ENCODE measurements at places on chromosomes 2 and 18. TPM values are rescaled to one million over a fixed set of nuclear protein-coding genes. Genes with fewer than 3 reads are reported as not detected.

The PSTPIP2 gene
- polyA plus RNA-seq, result 0.22 TPM

The EFEMP1 gene
- polyA plus RNA-seq, result 66.6 TPM

The PDCD1 gene
- not detected for polyA plus RNA-seq

The STEAP3 gene
- 30.8 TPM for polyA plus RNA-seq

The TPO gene
- polyA plus RNA-seq, result not detected

The FOXI3 gene
- polyA plus RNA-seq, result not detected

The EML6 gene
- polyA plus RNA-seq, result 1.8 TPM

The CNDP1 gene
- not detected for polyA plus RNA-seq

The STARD6 gene
- polyA plus RNA-seq, result not detected

DNA sequence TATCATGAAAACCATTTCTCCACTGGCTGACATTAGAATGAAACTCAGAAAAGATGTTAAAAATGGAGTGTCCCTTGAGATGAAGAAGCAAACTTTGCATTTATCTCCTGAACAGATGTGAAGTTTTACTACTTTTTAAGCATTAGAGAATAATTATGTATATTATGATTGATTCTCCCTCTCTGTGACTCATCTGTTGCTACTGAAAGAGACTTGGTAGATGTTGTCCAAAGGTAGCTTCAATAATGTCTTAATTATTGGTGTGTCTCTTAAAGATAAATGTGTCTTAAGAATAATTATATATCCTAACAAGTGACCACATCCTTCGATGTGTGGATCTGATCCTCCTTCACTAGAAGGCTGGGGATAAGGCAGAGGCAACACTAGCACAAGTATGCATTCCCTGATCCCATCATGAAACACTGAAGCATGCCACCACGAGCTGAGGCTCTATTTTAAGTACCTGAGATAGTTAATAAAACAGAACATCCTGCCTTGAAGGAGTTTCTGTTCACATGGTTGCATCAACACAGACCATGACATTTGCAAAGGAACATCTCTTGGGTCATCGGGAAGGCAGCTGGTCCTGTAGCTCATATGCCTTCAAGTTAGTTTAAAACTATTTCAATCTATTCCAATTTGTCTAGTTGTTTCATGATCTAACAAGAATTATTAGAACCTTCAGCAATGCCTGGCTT, 15.5 kb downstream of the RND3 start:
- no peak for DNase-seq

DNA sequence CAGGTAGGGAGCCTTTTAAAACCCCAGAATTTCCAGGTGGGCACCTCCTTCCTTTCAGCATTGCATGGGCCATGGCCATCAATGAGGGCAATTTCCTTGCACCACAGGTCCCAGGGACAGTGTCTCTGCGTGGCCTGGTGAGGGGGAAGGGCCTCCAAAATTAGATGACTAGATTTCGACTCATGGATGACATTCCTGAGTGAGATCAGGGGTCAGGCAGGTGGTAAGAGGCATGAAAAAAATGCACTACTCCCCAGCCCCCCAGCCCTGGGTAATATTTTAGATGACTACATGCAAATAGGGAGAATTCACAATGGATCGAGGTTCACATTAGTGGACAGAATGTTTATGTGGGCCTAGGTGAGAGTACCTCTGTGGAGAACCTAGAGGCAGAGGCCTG, 19.0 kb upstream of the IGFBP5 start:
- DNase-seq, result no peak

- DNase-seq, result no peak
Measured at GRCh38 chr2:217938036-217938435, 64.8 kb downstream of the TNS1 start.

DNA sequence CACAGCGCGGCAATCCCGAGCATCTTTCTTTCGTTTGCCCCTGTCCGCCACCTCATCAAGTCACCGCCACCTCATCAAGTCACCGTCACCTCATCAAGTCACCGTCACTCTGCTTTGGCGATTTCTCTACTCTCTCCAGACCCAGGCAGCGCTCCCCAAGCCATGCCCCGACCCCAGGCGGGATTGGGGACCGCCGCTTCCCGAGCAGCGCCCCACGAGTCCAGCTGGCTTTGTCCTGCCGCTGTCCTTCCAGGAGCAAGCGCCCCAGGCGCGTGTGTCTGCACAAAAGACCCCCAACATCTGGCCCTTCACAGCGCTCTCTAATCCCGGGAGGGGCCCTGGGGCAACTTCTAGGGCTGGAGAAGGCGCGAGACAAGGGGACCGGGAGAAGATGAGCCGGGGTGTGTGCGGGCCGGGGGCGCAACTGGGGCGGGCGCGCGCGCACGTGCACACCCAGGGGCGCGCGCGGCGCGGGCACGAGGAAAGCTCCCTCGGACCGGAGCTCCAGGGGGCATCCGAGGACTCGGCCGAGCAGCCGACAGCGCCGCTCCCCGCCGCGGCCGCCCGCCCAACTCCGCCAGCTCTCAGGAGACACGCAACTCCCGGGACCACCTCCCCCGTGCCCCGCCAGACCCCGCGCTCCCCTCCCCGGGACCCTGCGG, 633 bp upstream of the RNF152 start:
- DNase-seq, result no peak

DNA sequence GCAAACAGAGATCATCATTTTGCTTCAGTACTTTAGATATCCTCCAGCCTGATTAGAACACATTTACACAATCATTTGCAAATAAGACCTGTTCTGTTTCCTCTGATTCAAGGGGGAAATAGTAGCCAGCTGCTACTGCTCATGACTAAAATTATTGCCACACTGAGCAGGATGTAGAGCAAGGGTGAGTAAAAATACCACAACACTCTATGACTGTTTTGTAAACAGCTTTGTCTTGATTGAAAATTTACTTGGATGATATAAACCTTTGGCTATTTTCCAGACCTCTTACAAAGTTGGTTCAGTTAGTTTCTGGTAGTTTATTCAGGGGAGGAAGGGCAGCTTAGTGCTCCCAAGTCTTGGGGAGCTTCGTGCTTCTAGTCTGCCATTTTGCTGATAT, 286.4 kb upstream of the CNTNAP5 start:
- no peak for DNase-seq

- DNase-seq, result peak; percentile 38
Measured at GRCh38 chr18:47283476-47283875, 32.0 kb upstream of the SKOR2 start.

DNA sequence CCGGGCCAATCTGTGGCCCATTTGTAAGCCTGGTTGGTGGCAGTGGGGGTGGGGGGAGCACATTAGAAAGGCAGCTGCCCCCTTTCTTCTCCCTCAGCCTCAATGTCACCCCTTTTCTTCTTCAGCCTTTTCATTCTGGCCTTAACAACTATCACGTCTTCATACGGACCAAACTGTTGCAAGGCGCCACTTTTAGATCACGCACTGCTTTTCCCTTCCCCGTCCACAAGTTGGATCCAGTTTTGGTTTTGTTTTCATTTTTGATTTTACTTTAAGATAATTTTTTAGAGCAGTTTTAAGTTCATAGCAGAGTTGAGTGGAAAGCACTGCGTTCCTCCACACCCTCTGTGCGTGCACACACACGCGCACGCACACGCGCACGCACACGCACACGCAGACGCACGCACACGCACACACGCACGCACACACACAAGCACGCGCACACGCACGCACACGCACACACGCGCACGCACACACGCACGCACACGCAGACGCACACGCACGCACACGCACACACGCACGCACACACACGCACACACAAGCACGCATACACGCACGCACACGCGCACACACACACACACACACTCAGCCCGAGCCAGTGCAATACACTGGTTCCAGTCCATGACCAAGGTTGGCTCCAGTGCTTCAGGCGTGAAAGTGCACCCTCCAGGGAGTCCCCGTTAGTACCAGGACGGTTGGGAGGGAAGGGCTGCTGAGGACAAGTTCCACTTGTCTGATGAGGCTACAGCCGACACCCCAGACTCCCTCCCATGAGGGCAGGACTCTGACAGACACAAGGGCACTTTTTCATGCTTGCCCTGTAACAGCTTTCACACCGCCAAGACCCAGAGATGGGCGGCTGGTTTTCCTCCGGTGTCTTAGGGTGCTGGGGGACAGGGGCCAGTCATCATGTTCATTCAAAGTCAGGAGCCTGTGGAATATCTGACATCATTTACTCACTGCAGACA, 22.4 kb downstream of the FBLN7 start:
- DNase-seq, result no peak

DNA sequence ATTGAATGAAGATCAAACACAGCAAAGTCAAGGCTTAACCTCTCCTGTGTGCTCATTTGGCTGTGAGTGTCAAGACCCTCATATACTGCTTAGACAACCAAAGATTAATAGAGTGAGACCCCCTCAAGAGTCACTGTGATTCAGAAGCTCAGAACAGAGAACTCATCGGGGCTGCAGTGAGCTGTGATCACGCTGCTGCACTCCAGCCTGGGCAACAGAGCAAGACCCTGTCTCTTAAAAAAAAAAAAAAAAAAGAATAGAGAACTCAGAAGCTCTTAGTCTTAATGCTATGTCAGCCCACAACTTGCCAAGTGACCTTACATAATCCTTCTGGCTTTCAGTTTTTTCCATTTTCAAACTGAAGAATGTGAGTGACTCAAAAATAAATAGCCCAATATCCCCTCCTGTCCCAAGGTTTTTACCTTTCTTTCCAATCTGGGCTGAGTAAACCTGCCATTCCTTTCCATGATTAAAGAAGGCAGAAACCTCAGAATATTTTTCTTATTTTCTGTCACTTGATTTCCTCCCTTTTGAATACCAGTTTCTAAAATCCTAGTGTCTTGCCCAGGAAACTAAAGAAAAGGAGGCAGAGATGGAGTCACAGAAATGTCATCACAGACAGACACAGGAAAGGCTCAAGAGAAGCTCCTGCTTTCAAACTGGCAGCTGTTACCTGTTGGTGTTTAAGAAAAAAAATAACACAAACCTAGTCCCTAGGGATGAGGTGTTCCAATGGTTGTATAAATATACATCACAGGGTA, 102.4 kb downstream of the CACNB4 start:
- no peak for DNase-seq

- no peak for DNase-seq
Measured at GRCh38 chr2:230748087-230748486, 35.4 kb downstream of the CAB39 start.

DNA sequence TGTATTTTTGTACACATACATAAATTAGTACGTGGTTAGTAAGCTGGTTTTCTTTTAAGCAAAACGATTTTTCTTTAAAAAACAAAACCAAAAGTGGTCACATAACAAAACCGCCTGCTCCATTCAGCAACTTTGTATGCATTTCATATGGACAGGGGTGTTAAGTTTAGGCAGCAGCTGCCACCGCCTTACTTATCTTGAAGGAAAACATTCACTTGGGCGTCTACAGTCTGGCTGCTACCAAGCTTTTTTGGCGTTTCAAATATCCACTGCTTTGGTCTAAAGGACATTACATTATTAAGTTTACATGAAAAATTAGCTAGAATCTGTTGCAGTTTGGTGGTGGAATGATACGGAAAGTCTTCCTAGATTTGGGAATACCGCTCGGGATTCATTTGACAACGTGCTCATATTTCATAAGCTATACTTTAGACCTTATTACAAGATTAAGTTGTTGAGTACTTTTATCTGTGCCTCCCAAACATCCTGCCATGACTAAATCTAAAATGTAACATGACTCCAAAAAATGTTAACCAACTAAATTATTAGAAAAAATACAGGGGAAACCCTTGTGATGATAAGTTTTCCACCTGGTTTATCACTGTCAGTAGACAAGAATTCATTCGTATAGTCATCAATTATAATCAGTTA, 214.8 kb downstream of the NEDD4L start:
- DNase-seq, result no peak

DNA sequence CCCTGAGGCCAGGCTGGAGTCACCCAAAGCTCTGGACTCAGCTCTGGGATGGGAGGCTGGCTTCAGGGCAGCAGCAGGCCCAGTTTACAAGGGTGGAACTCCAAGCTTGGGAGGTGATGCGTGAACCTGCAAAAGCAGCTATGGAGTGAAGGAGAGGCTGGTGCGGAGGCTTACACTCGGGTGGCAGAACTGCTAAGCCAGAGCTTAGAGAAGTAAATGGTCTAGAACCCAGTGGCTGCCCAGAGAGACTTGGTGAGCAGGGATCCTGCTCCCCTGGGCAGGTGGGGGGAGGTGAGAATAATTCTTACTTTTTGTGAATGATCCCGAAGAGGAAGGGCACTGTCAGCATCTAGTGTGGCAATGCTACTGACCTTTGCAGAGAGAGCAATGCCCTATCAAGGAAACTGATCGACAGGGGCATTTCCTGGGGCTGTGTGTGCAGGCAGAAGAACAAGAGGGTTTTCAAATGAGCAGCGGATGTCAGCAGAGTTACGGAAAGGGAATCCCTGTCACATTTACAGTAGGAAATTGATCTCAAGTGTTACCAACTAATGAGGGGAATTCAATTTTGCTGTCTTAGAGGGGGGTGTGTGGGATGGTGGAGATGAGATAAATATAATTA, 80.4 kb downstream of the TGFA start:
- no peak for DNase-seq

DNA sequence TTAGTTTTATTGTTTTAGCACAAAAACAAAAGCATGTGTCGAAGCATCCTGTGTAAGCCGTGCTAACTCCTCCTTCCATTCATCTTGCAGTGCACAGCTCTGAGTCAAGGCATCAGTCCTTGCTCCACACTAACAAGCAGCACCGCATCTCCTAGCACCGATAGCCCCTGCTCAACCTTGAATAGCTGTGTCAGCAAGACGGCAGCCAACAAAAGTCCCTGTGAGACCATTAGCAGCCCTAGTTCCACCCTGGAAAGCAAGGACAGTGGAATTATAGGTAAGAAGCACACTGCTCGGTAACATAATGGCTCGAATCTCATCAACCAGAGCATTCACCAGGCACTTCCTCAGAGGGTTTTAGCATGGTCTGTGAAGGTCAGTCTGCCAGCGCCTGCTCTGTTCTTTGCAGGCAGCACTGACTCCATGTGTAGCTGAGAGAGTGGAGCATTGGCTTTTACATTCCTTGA, 136.2 kb downstream of the WDSUB1 start:
- DNase-seq, result no peak

DNA sequence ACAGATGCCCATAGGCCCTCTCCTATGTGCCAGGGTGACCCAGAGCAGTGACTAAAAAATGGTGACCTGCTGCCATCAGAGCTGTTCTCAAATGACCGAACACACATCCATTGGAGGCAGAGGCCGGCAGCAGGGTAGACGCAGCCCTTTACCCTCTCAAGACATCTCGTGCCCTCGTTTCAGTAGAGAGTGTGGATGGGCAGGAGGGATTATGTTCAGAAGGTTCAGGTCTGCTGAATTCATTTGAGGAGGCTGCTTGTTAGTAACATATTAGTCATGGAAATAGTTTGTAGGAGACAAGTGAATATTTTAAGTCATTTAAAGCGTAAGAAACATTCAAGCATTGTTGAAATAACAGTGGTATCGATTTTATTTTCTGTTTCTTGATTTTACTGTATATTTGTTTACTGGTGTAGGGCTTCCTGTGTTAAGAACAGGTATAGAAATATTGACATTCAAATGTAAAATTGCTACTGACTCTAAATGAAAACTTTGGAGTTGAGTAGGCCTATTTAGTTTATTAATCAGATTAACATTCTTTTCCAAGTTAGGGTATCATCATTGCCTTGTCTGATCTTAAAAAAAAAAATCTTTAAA, 82.6 kb downstream of the ZNF532 start:
- no peak for DNase-seq

- DNase-seq, result no peak
Measured at GRCh38 chr2:8232871-8233270, 449.0 kb upstream of the ID2 start.

Measured in A549 (cell line).